ENCODE measurements at places on chromosomes 6 and 20.

- DNase-seq, result no peak
These were observed 21.3 kb downstream of the SPATA2 start for GRCh38 chr20:49894073-49894470.

DNA sequence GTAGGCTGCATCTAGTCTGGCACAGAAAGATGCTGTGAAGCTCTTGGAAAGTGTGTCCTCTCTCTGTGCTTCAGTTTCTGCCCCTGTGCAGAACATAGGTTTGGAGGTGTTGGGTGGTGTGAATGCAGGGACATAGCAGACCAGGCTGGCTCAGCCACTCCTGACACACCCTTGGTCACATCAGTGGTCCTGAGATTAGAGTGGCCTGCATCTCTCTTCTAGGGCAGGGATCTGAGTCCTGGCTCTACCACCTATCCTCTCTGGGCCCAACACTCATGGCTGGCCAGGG, 10.1 kb upstream of the TLDC2 start:
- no peak for DNase-seq

GRCh38 chr6:155272353-155273232, 8.8 kb downstream of the CLDN20 start:
- no peak for DNase-seq

- DNase-seq, result peak; percentile 67
These were observed 53.5 kb downstream of the BCAS4 start for GRCh38 chr20:50848341-50848808.

DNA sequence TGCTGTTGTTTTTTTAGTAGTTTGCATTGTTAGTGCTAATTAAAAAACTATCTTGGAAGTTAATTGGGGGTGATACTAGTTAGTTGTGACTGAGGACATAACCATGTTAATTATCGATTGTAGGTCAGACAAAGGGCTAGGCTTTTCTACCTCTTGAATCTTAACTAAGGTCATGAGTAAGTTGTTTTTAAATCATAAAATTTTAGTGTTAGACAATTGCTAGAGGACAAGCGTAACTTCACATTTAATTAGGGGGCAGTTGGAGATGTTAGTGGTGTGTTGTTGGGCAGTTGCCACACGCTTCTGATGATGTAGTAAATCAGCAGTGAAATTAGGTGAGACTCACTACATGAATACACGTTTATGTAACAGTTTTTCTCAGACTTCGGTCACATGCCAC, 619.1 kb upstream of the FLRT3 start:
- no peak for DNase-seq

- DNase-seq, result no peak
These were observed 211.5 kb upstream of the FOXA2 start for GRCh38 chr20:22795871-22796270.

DNA sequence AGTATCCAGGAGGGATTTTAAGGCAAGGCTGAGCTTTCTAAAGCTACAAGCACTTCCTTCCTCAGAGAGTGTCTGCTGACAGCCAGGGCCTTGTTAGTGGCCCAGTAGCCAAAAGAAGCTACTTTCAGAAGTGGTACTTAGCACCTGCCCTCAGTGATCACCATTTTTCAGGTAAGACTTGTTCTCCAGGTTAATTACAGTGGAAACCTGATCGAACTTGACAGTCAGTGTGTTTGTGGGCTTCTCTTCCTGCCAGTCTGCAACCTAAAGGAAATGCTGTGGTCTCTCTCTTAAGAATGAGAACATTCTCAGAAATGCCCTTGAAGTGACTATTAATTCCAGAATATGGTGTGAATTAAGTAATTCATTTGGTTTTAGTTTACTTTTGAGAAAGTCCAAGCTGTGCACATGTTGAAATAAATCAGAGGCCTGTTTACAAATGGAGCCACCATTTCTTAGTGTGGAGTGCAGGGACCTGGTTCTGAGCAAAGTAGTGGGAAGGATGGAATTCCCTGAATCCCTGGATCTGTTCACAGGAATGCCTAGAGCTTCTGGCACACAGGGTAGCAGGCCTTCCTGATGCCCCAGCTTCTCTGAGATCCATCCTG, 185.3 kb upstream of the AGPAT4 start:
- DNase-seq, result no peak

- DNase-seq, result no peak
These were observed 152.1 kb downstream of the DTNBP1 start for GRCh38 chr6:15510536-15511247.

DNA sequence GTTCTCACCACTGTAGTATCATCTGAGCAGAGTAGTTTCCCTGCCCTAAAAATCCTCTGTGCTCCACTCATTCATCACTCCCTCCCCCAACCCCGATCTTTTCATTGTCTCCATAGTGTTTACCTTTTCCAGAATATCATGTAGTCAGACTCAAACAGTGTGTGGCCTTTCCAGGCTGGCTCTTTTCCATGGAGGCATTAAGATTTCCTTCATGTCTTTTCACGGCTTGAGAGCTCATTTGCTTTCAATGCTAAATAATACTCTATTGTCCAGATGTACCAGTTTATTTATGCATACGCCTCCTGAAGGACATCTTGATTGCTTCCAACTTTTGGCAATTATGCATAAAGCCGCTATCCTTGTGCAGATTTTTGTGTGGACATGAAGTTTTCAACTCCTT, 235.8 kb downstream of the PHACTR1 start:
- no peak for DNase-seq

GRCh38 chr6:1901556-1901955, 291.8 kb downstream of the FOXC1 start:
- DNase-seq, result no peak

DNA sequence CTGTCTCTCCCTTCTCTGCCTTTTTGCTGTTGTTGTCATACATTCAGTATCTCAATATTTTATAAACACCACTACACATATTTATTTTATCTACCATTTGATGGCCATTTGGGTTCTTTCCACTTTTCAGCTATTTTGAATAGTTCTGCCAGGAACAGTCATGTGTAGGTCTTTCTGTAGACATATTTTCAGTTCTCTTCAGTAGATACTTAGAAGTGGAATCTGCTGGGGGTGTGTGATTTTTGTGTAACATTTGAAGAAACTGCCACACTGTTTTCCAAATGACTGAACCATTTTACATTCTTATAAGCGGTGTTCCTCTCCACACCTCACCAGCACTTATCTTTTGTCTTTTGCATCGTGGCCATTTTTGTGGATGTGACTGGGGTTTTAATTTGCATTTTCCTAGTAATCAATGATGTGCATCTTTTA, 197.7 kb downstream of the ARID1B start:
- no peak for DNase-seq

DNA sequence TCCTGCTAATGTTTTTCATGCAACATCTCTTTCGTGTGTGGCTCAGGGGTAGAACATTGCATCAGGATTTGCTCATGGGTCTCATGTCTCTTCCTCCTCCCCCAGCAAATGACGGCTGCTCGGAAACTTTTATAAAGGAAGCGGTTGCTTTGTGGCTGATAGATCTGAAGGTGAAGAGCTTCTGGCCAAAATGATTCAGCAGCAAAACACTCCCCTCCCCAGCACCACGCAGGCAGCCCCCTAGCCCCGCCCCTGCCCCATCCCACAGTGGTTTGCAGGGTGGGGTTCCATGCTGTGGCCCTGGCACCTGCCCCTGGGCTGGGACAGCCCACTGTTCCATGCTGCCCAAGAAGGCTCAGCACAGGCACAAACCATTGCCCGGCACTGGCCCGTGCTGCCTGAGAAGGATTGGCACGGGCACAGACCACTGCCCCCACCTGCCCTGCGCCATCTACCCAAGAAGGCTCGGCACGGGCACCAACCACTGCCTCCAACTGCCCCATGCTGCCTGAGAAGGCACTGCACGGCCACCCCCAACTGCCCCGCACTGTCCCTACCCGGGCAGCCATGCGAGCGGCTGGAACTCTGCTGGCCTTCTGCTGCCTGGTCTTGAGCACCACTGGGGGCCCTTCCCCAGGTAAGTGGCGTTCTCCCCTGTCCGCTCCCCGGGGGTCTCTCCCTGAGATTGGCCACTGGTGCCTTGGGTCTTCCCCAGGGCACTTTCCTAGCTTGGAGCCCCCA, at the start of gene CST7:
Gene CST7 (plus strand): TSS at position 331 of the 741 bp plus-strand sequence. CDS start 237 bp downstream, at position 568.
- DNase-seq, result no peak

GRCh38 chr6:118324116-118324515, 224.0 kb upstream of the PLN start:
- no peak for DNase-seq
